ENCODE measurements at places on chromosomes 6 and 20.

- DNase-seq, result no peak
Observed at GRCh38 chr6:160859822-160860221, 131.7 kb upstream of the MAP3K4 start.

GRCh38 chr6:7587631-7588100 lies 2.3 kb upstream of the SNRNP48 start:
- no peak for DNase-seq

DNA sequence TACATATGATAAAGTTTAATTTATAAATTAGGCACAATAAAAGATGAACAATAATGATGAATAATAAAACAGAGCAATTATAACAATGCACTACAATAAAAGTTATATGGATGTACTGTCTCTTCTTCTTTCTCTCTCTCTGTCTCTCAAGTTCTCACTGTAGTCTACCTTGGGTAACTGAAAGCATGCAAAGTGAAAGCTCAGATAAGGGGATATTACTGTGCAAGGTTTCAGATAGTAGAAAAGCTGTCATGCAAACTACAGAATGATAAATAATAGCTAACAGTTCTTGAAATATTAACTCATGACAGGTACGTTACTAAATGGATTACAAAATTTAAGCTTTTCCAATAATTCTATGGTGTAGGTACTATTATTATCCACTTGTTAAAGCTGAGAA lies 311.9 kb upstream of the PRDM1 start:
- DNase-seq, result no peak

DNA sequence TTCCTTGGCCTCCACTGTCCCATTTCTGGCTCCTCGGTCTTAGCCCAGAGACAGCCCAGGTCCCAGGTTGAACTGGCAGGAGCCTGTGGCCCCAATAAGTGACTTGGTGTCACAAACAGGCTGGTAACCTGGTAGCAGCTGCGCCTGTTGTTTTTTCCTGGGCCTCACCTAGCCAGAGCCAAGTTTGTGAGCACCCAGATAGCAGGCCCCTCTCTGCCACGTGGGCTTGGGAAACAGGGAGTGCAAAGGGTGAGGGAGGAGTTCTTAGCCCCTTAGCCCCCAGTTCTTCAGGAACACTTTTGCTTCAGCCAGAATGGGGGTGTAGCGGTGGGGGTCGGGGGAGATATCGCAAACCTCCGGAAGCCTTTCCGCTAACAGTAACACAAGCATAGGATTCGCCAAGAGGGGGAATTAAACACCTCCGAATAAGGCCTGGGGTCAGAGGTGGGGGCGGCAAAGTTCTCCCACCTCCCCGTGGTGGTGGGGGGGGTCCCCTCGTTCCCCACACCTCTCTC lies 760 bp downstream of the C6orf132 start:
- DNase-seq, result no peak
